Suppressor macrophage treated with lipopolysaccharide for 1 hour (primary cell): ENCODE measurements at places on chromosomes 2 and 18.
A peak's percentile ranks its signal among the peaks of the same experiment; 100 is the strongest.

- no peak for DNase-seq
Measured at GRCh38 chr2:61970807-61971556, 65.5 kb downstream of the COMMD1 start.

DNA sequence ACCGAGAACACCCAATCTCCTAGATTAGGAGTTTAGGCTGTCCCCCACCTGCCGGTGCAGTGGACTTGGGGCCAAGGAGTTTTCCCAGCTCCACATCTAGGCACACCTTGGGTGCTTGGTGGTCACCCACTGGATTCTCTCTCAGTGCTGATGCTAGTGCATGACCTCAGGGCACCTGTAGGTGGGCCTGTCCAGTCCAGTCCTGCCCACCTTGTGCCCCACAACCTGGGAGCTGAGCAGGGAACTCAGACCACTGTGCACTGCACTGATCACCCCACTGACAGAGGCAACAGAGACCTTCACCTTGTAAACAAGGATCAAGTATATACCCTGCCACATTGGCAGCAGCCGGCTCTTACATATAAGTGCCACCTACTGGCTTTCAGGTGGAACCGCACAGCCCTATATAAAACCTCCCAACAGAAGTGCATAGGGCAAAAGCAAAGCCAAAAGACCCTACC, 12.7 kb upstream of the CDH19 start:
- peak; percentile 46 for DNase-seq

DNA sequence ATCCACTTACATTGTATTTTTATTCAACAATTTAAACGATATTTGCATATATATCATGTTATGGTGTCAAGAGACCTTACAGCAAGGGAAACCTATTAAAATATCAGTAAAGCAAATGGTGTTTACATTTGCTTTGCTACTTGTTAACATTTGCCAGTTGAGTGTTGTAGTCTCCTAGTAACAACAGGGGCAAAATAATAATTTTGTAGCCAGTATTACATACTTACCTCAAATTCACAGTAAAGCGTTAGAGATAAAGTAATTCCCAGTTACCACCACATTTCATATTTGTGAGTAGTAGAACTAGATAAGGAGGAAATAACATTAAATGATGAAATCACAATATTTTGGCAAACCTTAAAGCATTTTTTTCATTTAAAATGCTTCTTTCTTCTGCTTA, 71.3 kb downstream of the FASTKD2 start:
- DNase-seq = no peak

- no peak for DNase-seq
Measured at GRCh38 chr2:130911482-130911881, 74.8 kb downstream of the ARHGEF4 start.

- no peak for DNase-seq
Measured at GRCh38 chr2:43146083-43146482, 80.3 kb downstream of the ZFP36L2 start.

GRCh38 chr2:212157012-212157411, 381.6 kb downstream of the ERBB4 start:
- DNase-seq = no peak

GRCh38 chr2:240460253-240460711, 24.8 kb downstream of the GPC1 start:
- no peak for DNase-seq

DNA sequence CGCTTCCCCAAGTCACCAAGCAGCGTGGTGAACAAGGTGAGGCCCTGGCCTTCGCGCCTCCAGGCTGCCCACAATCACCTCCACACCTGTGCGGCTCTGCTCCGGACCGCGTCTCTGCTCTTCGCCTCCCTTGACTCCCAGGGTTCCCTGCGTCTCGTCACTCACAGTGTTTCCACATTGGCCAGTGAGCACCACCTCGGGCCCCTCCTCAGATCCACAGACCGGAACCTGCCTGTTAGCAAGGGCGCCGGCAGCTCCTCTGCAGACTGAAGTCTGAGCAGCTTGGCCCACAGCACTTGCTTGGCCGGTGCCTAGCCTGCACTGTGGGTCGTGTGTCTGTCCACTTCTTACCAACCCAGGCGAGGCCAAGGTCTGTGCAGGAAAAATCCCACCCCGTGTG, 155.3 kb upstream of the ALKAL2 start:
- no peak for DNase-seq

DNA sequence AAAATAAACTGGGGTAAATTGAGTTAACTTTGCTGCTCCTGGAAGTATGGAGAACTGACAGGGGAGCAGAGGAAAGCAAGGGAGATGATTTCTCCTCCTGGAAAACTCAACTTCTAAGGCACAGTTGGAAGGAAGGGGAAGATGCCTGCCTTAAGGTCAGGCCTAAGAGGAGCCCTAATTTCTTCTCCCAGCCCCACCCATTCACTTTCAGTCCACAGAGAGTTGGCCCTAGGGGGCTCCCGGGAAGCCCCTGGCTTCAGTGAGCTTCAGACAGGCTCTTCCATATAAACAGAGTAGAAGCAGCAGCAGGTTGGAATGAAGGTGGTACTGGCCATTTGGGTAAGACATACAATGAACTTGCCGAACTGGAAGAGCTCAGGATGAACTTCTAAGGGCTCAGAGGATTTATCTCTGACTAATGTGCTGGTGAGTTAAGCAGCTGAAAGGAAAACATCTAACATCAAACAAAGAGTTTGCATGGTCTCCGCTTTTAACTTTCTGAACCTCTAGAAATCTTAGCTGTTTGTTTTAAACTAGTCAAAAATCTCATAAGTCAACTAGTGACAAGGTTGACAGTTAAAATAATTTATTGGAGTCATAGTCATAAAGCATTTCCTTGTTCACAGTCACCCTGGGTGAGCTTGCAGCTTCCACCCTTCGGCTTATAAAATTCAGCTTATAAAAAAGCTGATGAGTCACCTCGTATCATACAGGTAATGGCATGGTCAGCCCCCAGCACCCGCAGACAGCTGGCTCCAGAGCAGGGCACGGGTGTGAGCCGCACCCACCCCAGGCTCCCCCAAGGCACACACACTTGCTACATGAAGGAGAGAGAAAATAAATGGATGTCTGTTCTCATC, 9.8 kb downstream of the MALL start:
- DNase-seq = no peak

DNA sequence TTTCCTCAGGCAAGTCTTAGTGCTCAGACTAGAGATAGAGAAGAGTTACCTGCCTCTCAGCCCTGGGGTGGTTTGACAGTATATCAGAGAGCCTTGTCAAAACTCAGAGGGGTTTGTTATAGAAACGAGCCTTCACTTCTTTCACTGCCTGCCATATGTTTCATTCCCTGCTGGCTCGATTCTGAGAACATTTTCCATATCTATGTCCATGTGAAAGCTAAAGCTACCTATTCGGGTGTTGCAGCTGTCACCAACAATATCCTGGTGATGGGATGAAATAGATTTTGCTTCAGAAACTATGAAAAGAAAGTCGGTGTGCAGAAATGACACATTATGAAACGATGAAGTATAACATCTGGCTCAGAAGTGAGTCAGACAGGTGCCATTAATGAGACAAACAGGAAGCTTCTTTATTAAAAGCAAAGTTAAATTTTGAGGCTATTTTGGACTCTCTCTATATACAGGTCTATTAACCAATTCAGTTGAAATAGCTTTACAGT, 56.1 kb upstream of the TANK start:
- no peak for DNase-seq

GRCh38 chr2:173716458-173717052, 248.6 kb downstream of the SP3 start:
- no peak for DNase-seq

- no peak for DNase-seq
Measured at GRCh38 chr2:44826601-44827000, 114.9 kb upstream of the SIX3 start.

- DNase-seq = no peak
Measured at GRCh38 chr2:116879650-116880160, 934.8 kb upstream of the DDX18 start.

DNA sequence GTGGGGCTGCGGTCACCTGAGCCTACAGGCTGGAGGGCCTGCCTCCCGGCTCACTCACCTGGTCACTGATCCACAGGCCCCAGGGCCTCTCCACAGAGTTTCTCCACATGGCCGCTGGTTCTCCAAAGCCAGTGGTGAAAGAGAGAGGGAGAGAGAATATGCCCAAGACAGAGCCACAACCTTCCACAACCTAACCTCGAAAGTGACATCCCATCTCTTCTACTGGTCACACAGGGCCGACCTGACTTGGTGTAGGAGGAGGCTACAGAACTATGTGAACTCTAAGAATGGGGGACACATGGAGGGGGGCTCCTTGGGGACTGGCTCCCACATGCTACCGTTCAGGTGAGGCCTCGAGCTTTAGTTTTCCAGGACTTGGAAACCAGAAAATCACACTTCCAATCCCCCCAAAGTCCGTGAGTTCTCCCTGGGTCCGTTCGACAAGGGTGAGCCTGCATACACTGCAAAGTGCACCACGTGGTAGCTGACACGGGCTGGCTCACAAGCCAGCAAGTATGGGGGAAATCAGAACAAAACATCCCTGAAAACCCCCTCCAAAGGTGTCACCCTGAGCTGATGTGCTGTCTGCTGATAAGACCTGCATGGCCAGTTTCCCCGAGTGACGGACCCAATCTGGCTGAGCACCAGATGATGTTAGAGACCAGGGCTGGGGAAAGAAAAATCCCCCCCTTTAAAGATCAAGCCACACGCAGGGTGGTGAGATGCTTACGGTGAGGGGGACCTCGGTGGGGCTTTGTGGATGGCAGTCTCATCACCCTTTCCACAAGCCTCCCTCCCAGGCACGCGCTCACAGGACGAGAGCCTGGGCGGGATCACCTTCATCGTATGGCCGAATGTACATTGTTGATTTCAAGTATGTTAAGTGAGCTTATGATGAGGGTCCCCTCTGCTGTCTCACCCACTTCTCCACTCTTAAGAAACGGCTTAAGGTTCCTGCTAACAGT, 54.2 kb upstream of the SEMA4C start:
- no peak for DNase-seq

- no peak for DNase-seq
Measured at GRCh38 chr2:9941196-9941995, 10.1 kb upstream of the GRHL1 start.

DNA sequence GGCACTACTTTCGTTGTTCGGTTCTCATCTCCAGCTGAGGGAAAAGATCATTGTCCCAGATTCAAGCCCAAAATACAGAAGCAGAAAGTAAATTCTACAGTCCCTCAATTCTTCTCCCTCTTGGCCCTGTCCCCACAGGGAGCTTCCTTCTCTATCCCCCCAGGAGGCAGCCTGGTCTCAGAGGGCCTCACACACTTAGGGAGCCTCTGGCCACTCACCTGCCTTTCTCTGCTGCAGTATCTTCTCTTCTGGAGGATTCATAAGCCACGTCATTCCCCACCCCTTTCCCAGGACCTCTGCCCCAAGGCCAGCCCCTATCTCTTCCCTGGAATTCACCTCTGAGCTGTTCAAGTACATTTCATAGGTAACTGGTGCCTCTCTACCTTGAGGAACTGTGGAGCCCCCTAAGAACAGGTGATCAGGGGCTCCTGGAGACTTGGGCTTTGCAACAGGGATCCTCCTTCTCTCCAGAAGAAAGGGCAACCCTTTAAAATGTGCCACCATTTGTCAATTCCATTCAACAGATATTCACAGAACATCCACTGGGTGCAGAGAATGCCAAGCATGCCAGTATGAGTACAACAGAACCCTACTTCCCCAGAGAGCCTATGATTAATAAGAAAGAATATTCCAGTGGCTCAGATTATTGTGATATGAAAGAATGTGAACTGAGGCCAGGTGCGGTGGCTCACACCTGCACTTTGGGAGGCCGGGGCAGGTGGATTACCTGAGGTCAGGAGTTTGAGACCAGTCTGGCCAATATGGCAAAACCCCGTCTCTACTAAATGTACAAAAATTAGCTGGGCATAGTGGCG, 72.9 kb downstream of the CIB4 start:
- no peak for DNase-seq

GRCh38 chr2:216217904-216218260, 108.7 kb downstream of the XRCC5 start:
- DNase-seq = no peak

DNA sequence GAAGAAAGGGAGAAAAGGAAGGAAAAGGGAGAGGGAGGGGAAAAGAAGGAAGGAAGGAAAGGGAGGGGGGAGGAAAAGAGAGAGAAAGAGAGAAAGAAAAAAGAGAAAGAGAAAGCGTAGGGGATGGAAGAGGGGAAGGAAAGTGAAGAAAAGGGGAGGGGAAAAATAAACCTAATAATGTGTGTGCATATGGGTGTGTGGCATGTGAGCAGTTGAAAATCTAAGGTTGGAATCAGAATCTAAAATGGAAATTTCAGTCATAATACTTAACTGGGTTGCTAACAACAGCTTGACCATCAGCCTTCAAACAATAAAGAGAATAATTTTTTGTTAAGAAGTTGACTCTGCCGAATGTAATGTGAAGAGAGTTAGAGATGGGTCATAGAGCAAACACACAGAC, 407.9 kb upstream of the SLC14A2 start:
- no peak for DNase-seq

GRCh38 chr18:833197-833596, 21.2 kb upstream of the YES1 start:
- no peak for DNase-seq

GRCh38 chr18:44096016-44096415, 584.7 kb upstream of the SETBP1 start:
- no peak for DNase-seq

GRCh38 chr2:231662811-231663457, 45.4 kb upstream of the PTMA start:
- DNase-seq = no peak

DNA sequence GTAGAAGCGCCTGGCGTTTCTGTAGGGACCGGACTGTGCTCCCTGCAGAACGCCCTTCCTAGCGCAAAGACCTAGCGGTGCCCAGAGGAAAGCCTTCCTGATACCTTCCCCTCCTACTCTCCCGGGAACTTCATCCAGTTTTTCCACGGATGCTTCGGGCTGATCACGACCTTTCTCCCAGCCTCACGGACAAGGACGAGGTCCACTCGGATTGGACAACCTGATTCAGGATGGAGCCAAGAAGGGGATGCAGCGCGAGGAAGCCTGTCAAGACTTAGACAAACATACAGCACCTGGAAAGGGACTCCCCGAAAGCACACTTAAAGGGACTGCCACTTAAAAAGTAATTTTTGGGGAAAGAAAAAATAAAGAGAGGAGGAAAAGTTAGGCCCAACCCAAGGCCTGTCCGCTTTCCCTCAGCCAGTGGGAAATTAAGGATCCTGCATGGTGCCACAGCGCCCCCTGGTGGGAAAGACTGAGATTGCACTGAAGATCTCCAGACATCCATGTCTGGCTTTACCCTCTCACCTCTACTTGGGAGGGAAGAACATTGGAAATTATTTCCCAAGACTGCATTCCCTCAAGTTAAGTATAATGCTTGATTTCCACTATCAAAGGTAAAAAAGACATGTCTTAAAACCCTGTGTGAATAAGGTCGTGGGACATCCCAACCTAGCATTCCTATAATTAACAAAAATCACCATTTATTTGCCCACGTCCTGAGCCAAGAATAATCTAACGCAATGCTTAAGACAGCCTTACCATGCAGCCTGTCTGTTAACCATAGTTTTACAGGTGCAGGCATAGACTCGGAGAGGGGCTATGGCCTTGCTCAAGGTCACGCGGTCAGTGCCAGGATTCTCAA, 13.4 kb upstream of the COPS8 start:
- peak; percentile 83 for DNase-seq

GRCh38 chr2:127051116-127052056, 55.6 kb downstream of the BIN1 start:
- DNase-seq = no peak

GRCh38 chr2:240284503-240285259, 144.2 kb upstream of the OTOS start:
- no peak for DNase-seq

- DNase-seq = peak; percentile 42
Measured at GRCh38 chr2:191626497-191627151, 51.3 kb upstream of the NABP1 start.

- no peak for DNase-seq
Measured at GRCh38 chr2:154437104-154437503, 261.4 kb upstream of the KCNJ3 start.

- peak; percentile 34 for DNase-seq
Measured at GRCh38 chr2:122075381-122075780, 319.9 kb downstream of the TSN start.
